Activated B cell treated with CpG ODN at 0.5 μM for 24 hours (primary cell): ENCODE measurements at places on chromosomes 7 and 10.

DNA sequence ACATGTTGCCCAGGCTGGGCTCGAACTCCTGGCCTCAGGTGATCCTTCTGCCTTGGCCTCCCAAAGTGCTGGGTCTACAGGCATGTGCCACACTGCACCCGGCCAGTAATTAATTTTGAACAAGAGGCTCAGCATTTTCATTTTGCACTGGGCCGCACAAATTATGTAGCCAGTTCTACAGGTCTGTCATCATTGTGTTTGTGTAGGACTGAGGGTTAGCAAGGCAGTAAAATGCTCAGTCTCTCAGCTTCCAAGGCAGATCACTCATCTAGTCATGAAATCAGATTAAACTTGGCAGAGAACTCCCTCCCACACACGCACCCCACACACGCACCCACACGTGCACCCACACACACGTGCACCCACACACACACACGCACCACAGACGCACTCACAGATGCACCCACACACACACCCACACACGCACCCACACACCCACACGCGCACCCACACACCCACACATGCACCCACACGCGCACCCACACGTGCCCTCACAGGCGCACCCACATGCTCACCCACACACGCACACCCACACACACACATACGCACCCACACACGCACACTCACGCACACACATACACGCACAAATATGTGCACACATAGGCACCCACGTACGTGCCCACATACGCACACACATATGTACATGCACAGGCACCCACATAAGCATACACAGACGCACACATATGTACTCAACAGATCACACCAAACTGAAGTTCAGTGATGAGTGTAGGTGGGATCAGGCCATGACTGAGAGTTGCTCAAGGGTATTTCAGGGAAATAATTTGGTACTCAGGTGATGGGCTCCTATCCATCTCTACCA lies 27.8 kb upstream of the PROSER2 start:
- no peak for DNase-seq

DNA sequence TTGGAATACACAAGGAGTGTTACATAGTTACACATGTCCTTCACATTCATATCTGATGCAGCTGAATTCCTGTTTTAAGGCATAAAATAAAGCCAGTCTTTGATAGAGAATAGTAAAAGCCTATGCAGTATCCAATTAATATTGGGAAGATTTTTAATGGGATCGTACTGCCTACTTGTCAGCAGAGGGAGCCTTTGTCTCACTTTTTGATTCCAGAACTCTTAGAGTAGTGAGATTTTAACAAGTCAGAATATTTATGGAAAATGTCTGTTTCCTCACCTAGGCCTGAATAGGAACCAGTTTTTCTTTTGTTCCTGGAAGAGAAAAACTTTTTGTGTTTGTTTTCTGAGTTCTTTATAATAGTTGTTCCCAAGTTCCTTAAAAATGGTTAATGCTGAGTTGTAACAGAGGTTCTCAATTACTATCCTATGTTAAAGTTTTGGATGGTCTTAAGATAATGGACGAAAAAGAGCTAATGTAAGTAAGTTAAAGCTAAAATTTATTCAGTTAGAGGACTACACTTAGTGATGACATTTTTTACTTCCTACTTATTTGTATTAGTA lies 114.0 kb downstream of the BBS9 start:
- DNase-seq, result no peak

DNA sequence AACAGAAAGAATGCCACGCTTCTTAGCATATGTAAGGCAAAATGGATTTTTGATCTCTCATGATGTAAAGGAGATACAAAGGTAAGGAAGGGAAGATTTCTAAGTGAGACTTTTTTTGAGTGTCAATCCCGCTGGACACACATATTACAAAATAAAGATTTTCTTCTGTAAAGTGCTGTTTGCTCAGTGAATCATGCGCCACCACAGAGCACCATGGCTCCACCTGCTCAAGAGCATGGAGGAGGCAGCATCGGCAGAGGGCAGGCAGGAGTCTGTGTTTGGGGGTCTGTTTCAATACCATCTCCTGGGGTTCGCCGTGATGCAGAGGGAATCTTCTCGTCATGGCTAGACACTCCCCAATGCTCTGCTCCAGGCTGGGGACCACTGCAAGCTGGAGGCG lies 83.5 kb downstream of the ALOX5 start:
- no peak for DNase-seq

GRCh38 chr10:6877336-6877721 lies 297.3 kb upstream of the PRKCQ start:
- no peak for DNase-seq

DNA sequence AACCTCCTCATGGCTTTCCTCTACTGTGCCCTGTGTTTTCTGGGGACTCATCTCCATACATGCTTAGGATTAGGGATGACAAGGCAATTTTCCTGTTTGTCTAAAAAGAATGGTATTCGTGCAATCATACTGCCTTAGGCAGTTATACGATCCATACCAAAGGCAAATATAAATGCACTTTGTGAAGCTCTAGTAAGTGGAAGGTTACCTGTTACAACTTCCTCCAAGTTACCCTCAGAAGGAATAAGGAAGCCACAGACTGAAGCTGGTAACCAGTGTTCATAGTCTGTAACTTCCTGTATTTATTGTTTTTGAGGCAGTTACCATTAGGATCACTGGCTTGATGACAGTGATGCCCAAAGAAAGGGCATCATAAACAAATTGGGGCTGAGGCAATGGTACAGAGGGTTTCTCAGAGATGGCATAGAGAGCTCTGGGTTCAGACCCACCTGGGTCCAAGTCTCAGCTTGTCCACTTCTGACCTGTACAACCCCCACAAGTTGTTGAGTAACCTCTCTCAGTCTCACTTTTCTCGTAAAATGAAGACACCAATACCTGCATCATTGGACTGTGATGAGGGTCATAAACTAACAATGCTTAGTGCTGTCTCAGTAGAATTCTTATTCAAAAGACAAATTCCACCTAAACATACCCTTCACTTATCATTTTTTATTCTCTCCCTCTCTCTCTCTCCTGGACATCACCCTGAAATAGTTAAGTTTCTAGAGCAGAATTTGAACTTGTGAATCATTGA lies 138.2 kb downstream of the ELMO1 start:
- no peak for DNase-seq

- no peak for DNase-seq
Observed at GRCh38 chr10:129028451-129028850, 438.6 kb upstream of the MGMT start.

GRCh38 chr10:48215486-48216203 lies 58.9 kb downstream of the FRMPD2 start:
- DNase-seq, result no peak

DNA sequence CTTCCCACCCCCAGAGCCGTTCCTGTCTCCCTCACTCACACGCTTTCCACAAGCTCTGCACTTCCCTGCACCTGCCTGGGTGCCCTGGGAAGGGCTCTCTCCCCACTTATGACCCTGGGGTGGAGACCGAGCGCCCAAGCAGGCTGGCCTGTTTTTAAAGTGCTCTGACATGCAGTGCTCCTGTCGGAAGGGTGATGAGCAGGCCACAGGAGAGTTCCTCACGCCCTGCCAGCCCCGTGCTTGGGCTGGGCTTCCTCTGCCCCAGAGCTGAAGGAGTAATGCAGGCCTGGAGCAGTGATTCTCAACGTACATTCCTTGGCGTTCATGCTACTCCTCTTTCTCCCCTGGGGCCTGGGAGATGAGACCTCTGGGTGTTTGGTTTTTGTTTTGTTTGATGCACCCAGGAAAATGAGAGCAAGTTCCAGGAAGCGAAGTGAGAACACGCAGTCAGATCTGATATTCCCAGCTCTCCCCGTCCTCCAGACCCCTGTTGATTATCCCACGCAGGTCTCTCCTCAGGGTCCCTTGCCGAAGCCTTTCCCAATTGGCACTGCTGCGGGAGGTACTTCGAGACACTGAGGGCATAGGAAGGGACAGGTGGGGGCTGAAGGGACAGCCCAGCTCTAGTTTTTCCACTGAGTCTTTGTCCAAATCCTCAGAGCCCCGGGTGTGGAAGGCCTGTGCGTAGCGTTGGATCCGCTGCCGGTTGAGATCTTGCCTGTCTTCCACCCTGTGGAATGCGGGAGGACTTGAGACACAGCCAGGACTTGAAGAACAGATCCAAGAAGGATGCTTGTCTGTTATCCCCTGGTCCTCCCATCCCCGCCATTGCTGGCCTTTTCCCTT lies 14.1 kb downstream of the TRPV6 start:
- DNase-seq, result peak; percentile 7

GRCh38 chr7:7292608-7293007 lies 110.3 kb downstream of the C1GALT1 start:
- DNase-seq, result no peak

- DNase-seq, result no peak
Observed at GRCh38 chr7:27386581-27386980, 144.0 kb downstream of the EVX1 start.

GRCh38 chr7:50627824-50628361 lies 62.7 kb upstream of the DDC start:
- DNase-seq, result no peak

GRCh38 chr7:113144817-113145216 lies 26.5 kb upstream of the SMIM30 start:
- no peak for DNase-seq

- no peak for DNase-seq
Observed at GRCh38 chr7:106269254-106269961, 15.4 kb downstream of the NAMPT start.

GRCh38 chr7:117686311-117686935 lies 186.8 kb downstream of the CTTNBP2 start:
- no peak for DNase-seq

- no peak for DNase-seq
Observed at GRCh38 chr7:156919132-156919713, 26.2 kb upstream of the LMBR1 start.

DNA sequence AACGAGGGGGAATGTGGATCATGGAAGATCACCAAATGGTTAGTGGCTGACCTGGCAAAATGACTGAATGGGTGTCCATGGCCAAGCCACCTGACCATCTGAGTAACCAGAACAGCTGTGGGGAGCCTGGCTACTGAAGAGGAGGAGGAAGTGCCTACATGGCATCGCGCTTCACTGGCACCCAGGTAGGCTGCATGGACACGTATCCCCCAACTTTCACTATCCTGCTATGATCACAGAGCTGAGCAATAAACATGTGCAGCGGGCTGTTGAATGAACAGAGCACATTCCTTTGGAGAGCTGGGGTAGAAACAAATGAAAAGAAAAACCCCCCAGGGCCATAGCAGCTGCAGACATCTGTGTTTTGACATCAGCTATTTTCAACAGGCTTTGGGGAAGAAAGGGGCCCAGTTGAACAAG lies 6.5 kb downstream of the AKR1B1 start:
- DNase-seq, result no peak

DNA sequence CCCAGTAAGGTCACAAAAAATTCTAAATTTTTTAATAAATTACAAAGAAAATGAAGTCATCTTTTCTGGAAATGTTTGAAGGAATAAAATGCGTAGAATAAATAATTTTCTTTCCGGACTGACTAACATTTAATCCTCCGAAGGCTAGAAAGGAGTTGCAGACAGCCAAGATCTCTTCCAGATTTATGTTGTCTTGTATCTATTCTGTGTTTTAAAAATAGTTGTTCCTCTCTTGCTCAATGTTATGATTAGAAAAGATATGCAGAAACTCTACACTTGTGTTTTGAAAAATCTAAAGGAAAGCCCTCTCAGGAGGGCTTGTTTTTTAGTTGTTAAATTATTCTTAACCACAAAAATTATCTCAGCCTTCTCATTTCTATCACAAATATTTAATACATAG lies 70.7 kb downstream of the MACC1 start:
- DNase-seq, result no peak

GRCh38 chr7:1224086-1224716 lies 8.5 kb upstream of the UNCX start:
- DNase-seq, result no peak

DNA sequence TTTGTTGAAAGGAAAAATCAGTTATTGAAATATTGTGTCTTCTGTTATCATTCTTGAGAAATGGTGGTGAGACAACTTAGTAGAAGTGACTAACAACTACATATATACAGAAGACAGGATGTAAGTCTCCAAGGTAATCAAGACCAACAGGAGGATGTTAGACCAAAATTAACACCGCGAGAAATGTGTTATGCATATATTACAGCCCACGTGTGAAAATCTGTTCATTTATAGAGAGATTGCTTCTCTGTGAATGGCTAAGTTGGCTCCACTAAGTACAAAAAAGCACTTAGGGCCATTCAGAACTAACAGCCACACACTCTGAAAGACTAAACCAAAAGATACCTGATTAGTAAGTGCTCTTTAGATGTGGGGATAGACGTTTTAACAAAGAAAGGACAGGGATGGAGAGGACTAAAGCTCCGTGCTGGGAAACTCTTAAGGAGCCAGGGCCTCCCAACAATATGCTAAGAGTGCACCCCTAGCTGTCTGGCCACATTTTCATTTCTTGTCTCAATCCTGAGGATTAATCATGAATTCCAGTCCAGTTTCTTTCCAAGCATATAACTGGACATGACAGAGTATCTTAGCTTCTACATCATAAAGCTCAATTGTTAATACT lies 26.5 kb downstream of the HDAC9 start:
- DNase-seq, result no peak

DNA sequence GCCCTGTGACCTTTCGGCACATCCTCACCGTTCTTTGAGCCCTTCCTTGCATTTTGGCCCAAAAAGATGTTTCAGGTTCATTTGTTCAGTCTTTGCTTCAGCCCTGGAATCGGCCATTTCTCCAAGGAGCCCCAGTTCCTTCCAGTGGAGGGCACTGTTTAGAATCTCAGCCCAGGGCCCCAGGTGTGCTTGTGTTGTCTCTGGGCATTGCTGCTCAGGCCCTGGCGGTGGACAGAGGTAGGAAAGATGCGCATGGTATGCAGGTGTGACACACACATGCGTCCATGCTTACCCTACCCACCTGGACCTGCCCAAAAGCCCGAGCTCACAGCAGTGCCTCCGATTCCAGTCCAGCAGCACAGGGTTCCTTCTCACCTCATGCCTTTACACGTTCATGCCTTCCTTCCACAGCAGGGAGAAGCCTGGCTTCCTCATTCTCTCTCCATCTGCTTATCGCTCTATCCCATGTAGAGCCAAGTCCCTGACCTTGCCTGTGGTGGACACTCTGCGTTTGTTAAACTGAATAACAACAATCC lies 70.6 kb downstream of the LHPP start:
- DNase-seq, result no peak

DNA sequence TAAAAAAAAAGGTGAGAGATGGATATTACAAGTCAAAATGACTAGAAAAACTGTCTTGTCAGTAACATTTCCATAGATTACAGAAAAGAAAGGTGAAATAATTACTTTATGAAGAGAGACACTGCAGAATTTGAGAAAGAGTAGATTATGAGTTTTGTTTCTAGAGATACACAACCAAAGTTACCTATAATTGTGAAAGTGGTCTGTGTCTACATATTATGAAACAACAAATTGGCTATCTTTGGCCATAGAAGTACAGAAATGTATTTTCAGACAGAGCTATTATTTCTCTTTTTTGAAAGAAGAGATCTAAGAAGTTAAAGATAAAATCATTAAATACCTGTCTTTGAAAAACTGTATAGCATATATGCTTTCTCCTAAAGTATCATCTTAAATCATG lies 30.1 kb downstream of the KCND2 start:
- DNase-seq, result no peak

GRCh38 chr10:25036381-25036780 lies 20.0 kb downstream of the THNSL1 start:
- no peak for DNase-seq

- DNase-seq, result no peak
Observed at GRCh38 chr7:105060437-105060836, 46.4 kb downstream of the KMT2E start.

- no peak for DNase-seq
Observed at GRCh38 chr7:78601728-78602127, 803.2 kb downstream of the PHTF2 start.

- DNase-seq, result no peak
Observed at GRCh38 chr7:102427019-102427405, 6.4 kb upstream of the ORAI2 start.

- DNase-seq, result no peak
Observed at GRCh38 chr7:87116315-87116714, 35.9 kb upstream of the DMTF1 start.
